AG08395 (cell line): ENCODE measurements at places on chromosomes 16 and 17.

DNA sequence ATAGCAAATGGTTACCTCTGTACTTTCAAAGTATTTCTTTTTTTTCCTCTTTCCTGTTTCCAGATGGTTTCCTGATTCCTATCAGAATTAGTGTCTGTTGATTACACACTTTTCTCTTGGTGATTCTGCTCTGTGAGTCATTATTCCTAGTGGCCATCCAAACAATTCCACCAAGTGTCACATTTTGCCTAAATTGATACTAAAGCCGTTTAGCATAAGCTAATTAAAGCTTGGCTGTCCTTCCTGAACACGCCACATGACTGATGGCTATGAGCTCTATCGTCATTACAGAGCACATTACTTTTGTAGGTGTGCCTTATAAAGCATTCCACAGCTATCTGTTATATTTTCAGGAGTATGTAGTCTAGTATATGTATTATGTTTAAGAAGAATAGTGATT lies 671.2 kb downstream of the CDH8 start:
- DNase-seq = no peak

- DNase-seq = no peak
Measured at GRCh38 chr16:22219389-22220068, 13.5 kb downstream of the EEF2K start.

GRCh38 chr17:51682115-51682514 lies 421.8 kb downstream of the UTP18 start:
- no peak for DNase-seq

DNA sequence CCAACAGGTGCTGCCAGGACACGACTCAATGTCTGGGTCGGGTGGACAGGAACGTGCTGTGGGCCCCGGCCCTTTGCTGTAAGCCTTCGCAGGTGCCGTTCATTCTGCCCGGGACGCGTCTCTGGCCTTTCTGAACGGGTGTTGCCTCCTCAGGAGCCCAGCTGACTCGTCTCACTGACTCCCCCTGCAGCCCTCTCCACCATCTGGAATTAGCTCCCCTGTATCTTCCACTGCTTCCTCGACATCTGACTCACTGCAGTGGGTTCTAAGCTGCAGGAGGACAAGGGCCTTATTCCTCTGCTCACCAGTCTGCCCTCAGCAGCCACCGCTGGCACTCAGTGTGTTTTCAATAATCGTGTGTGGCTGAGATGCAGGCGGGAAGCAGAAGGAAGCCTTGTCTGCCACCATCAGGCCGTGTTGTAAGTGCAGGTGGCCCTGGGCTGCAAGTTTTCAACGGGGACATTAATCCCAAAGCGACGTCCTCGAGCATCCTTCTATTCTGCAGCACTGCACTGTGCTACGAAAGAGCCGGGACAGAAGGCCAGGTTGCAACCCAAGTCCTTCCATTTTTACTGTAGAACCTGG lies 256.2 kb downstream of the FOXL1 start:
- DNase-seq = no peak

- no peak for DNase-seq
Measured at GRCh38 chr17:78592991-78593329, 15.8 kb upstream of the DNAH17 start.

GRCh38 chr16:1357906-1358566 lies 6.3 kb downstream of the GNPTG start:
- DNase-seq = no peak

- no peak for DNase-seq
Measured at GRCh38 chr17:78973196-78973595, 6.5 kb downstream of the LGALS3BP start.

DNA sequence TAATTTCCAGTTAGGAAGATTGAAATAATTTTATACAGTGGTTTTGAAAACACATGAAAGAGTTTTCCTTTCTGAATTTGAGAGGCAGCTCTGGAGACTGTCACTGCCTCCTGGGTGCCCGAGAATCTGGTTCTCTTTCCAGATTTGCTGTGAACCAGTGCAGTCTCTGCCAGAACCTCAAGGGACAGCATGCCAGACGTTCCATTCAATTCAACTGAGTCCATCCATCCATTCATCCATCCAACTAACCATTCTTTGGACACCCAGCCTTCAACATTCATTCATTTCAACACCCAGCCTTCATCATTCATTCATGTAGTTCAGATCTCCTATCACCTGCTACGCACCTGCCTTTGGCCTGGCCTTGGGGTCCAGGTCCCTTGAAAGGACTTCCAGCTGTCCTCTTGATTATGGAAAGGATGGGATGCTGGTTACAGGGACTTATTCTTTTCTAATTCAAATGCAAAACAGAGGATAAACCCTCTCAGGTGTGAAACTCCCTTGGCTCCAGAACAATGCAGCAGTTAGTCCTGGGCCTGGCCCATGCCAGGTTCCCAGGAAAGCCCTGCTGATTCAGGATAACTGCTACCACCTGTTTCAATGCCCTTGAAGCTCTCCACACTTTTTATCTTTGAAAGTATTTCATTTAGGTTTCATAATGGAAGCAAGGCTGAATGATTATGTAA lies 68.7 kb downstream of the WSCD1 start:
- DNase-seq = no peak

DNA sequence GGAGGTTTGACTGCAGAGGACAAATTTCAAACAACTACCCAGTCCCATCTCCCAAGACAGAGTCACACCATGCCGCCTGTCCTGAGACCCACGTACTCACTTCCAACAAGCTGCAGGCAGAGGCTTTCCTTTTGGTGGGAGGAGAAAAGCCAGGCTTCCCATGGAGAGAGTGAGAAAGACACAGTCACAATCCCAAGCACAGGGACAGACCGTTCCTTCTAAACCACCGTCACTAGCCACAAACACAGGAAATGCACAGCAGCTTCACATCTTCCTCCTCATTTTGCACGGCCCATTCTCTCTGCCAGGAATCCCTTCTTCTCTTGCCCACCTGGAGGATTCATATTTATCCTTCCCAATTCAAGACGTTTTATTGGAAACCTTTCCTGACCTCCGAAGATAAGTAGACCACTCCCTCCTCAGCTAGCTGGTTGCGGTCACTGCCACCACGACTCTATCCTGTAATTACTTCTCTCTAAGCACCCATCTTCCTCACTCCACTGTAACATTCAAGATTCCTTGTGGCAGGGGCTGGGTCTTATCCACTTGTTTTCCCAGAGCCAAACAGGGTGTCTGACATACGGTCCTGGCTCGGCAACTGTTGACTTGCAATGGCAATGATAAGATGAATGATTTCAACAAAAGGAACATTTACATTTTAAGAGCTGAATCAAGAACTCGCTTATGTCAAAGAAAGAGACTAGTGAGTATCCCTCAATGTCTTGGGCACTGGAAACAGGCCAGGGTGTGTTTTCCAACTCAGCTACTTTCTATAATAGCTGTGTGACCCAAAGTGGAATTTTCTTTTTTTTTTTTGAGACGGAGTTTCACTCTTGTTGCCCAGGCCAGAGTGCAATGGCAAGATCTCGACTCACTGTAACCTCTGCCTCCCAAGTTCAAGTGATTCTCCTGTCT lies 87.6 kb downstream of the XYLT1 start:
- DNase-seq = no peak
